ENCODE measurements at places on chromosomes 7 and 10.

GRCh38 chr10:114478281-114478680 is 74.0 kb upstream of the AFAP1L2 start:
- DNase-seq: no peak

DNA sequence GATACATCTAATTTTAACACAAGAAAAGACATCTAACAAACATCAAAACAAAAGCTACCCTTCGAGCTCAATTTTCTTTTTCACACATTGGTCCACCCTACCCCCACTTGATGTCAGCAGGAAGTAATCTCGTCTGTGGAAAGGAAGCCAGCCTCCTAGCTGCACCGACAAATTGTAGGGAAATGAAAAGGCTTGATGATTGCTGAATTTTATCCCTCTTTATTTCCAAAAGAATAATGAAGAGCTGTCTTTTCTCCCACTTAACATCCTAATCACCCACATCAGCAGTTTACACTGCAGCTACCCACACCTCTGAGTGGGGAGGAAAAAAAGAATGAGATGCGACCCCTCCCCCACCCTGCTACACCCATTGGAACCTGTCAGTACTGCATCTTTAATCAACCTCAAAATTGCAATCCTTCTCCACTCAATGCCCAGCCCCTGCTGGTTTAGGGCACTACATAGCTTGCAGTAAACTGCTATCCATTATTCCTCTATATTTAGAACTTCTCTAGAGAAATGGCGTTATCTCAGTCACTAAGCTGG is 10.6 kb upstream of the CPVL start:
- no peak for DNase-seq

GRCh38 chr10:121244818-121245217 is 353.4 kb downstream of the FGFR2 start:
- DNase-seq: peak; percentile 52

GRCh38 chr7:1603346-1604225 is 33.8 kb upstream of the PSMG3 start:
- no peak for DNase-seq

GRCh38 chr10:125171402-125172306 is 11.3 kb upstream of the CTBP2 start:
- DNase-seq: no peak

All from epithelial cell of prostate (primary cell).